Stimulated activated CD4-positive, alpha-beta T cell treated with anti-CD3 and anti-CD28 coated beads, Interleukin-1b, Interleukin-23, amount 100 ng/mL, for 48 hours (primary cell): ENCODE measurements at places on chromosomes 6 and 20.

- no peak for DNase-seq
Observed at GRCh38 chr6:161494566-161494965, 220.7 kb upstream of the AGPAT4 start.

- no peak for DNase-seq
Observed at GRCh38 chr20:35568645-35569044, 26.8 kb downstream of the ERGIC3 start.

DNA sequence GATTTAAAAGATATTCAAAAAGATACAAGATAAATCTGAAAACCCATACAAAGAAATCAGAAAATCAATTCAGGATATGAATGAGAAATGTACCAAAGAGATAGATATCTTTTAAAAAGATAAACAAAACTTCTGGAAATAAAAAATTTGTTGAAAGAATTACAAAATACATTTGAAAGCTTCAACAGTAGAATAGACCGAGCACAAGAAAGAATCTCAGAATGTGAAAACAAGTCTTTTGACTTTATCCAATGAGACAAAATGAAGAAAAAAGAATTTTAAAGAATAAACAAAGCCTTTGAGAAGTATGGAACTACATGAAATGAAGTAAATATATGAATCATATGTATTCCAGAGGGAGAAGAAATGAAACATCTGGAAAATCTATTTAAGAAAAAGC lies 1011.0 kb downstream of the EYS start:
- no peak for DNase-seq

DNA sequence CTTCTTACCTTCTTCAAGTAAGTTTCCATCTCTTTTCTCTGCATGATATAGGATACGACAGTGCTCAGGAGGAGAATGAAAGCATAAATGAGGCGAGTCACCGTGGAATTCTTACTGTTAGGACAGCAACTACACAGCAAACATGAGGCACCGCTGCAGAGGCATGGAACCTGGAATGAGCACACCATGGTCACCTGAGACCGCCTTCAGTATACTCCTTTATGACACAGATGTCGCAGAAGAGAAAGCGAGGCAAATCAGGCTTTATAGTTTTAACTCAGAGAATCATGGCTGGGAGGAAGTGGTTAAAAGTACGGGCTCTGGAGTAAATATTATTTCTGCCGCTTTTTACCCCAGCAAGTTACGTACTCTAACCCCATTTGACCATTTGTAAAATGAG lies 8.0 kb downstream of the SERINC3 start:
- DNase-seq: no peak

GRCh38 chr6:129777371-129777770 lies 67.4 kb upstream of the ARHGAP18 start:
- no peak for DNase-seq

GRCh38 chr6:156279261-156279969 lies 497.8 kb upstream of the ARID1B start:
- DNase-seq: no peak

DNA sequence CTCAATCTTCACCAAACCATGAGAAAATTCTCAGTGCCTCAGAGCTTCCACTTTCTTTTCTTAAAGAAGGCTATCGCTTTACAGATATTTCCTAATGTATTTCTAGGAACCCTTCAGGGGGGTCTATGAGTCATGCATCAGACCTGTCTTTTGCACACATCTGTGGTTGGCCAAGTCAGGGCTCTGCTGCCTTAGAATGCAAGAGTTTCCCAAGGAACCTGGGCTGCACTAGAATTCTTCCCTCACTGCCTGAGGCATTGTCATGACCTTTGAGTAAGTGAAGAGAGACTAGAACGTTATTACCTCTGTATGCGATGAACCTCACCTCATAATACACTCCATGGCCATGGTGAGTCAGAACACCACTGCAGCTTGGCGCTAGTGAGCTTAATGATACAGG lies 365.0 kb upstream of the ID4 start:
- no peak for DNase-seq

GRCh38 chr20:63686492-63687321 lies 9.7 kb upstream of the TNFRSF6B start:
- DNase-seq: peak; percentile 69

DNA sequence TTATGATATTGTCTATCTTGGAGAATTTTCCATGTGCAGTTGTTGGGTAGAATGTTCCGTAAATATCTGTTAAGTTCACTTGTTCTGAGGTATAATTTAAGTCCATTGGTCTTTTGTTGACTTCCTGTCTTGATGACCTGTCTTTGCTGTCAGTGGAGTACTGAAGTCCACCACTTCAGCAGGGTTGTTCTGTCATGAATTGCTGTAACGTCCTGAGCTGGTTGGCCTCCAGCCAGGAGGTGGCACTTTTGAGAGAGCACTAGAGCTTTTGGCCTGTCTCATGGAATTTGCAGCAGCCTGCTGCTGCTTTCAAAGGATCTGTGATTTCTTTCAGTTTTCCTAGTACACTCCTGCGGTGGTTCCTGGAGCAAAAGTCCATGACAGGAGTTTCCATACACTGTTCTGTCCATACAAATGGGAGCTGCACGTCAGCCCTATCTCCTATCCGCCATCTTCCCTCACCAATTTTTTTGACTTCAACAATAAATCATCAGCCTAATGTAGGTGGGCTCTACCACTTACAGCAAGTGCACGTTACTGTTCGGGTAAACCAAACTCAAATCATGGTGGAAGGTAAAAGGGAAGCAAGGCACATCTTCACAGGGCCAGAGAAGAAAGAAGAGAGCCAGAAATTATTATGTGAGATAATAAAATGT lies 46.9 kb upstream of the TRERF1 start:
- DNase-seq: no peak

DNA sequence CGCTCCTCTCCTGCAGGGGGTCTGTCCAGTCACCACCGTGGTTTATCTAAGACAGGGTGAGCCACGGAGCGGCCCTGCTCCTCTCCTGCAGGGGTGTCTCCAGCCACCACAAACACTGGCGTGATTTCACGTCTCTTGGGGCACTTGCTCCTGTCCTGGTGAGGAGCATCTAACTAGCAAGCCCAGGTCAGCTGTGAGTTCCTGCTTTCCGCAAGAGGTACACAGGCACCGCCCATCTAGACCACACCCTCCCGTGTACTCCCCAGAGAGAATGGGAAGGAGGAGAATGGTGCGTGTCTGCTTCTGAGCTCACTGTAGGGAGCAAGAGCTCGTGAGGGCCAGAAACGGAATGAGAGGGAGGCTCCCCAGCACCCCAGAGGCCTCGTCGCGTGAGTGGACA lies 40.7 kb downstream of the DACT2 start:
- no peak for DNase-seq

DNA sequence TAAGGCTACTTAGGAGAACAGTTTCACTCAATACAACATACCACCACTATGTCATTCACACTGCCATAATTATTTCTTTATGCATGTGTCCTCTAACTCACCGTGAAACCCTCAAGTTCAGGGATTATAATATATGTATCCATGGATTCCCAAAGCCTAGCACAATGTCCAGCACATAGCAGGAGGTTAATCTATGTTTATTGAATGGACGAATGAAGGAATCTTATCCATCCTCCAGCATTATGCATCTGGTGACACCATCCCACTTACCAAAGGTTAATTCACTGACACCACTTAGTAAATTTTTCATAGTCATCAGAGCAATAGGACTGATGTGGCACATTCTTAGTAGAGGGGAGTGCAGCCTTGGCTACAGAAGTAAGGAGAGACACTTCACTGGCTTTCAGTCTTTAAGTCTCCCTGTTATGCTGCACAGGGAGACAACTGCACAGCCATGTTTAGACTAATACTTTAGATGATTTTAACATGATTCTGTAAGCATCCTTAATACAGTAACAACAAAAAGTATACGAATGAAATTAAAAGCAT lies 49.7 kb downstream of the EPHA7 start:
- DNase-seq: no peak

GRCh38 chr20:33814238-33814712 lies 3.1 kb downstream of the CHMP4B start:
- peak; percentile 33 for DNase-seq

DNA sequence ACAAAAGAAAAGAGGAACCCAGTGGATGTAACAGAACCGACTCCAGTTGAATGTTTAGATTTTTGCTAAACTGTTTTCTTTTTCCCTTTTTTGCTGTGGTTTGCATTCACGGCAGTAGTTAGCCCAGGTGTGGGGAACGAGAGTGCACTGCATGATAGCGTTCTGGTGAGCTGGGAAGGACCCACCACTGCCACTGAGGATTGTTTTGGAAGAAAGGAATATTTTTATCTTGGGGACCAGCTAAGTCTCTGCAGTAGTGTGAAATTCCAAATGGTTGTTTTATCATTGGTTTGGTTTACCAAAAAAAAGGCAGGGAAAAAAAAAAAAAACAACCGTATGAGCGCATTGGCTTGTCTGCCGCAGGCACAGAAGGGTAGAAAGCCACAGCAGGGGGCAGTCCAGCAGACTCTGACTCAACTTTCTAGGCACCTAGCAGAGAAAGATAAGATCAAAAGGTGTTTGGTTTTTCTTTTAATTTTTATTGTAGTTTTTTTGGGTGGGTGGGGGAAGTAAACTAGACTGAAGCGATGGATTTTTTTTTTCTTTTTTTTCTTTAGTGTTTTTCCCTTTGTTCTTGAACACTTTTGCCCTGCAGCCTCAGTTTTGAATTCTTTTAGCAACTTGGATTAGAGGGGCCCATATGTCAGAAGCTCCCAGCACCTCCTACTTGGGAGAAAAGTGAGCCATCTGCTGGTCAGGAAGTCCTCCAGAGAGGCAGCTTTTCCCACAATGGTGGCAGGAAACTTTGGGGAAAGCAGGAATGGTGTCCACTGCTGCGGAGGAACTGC lies 13.5 kb upstream of the RAB5IF start:
- DNase-seq: peak; percentile 51

DNA sequence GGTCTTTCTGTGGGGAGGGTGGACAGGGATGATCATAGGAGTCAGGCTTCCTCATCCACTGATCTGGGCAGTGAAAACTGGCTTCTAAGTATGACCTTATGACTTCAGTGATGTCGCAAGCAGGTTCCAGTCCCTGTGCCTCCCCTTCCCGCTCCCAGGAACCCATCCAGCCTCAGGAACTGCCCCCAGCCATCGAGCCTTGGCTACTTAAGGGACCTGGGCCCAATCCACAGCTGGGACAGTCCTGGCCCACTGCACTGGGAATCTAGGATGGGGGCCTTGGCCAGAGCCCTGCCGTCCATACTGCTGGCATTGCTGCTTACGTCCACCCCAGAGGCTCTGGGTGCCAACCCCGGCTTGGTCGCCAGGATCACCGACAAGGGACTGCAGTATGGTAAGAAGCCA lies at the start of gene LBP:
TSS of gene LBP (plus strand) at position 236 of the 405 bp plus-strand sequence. CDS start at position 271, 35 bp downstream.
- DNase-seq: no peak

DNA sequence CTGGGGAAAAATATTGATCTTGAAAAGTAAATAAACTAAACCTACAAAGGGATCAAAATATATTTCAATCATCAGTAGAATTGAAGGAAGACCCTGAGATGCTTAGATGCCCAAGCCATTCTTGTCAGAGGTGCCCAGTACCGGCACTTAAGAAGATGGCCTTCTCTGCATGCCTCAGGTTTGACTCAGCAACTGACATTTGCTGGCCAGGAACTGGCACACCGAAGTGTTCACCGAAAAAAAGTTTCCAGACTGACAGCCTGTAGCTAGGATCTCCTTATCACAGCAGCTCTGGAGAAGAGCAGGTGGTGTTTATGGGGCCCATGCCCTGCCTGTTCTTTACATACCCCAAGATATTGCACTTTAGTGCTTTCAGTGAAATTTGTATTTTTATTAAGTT lies 203.2 kb downstream of the MOXD1 start:
- no peak for DNase-seq

DNA sequence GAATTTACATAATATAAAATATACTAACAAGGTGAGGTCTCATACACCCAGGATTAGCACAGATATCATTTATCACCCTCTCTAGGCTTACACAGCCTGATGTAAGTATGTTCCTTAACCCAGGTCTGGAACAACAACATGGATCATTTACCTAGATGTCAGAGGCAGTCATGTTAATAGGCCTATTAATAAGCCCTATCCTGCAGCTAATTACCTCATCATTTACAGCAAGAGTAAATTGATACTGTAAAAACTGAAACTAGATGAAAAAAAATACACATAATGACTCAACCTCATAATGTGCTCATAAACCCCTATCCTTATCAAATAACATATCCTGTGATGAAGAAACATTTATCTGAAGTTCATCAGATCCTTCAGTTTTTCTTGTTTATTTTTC lies 334.3 kb upstream of the MANEA start:
- no peak for DNase-seq

GRCh38 chr6:21808045-21808470 lies 214.5 kb downstream of the SOX4 start:
- DNase-seq: no peak

GRCh38 chr20:3777381-3777715 lies 3.9 kb downstream of the SPEF1 start:
- DNase-seq: no peak

DNA sequence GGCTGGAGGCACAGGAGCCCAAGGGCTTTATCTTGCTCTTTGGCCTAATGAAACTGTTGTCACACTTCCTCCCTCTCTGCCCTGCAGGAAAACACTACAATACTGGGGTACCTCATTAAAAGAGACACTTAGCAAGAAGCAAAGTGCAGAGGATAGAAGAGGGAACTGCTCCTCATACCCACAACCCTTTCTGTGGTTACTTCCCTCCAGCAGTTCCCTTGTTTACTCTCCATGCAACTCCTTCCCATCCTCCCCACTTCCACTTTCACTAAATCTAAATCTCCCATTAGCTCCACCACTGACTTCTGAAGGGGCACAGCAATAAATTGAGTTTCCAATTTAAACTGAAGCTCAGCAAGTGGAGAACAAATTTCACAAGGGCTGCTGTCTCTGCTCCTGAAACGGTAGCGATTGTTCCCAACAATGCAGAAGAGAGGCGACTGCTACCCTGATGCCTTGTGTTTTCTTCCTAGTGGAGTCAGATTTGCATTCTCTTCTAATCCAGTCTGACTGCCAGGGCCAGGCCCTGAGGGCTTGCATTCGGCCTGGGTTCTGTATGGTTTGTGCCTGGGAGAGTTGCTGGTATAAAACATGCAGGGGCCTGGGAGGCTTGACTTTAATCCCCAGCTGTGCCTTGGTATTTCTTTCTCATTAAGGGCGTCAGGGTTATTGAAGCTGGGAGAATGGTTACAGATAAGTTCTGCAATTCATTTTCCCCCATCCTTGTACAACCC lies 454.7 kb downstream of the TFAP2B start:
- DNase-seq: no peak

DNA sequence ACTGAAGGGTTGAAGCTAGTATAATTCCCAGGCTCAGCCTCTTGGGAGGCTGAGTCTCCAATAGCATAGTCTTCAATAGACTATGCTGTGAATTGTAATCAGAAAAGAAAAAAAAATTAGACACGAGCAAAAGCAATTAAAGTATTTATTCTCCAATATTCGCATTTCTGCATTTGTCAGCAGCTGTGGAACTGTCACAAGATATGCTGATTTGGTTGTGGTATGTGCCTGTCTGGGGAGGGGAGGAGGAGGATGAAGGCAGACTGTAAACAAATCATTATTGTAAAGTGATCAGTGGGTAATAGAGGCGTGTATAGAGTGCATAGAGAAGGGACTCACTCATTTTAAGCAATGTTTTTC lies 10.1 kb upstream of the BICRAL start:
- no peak for DNase-seq

DNA sequence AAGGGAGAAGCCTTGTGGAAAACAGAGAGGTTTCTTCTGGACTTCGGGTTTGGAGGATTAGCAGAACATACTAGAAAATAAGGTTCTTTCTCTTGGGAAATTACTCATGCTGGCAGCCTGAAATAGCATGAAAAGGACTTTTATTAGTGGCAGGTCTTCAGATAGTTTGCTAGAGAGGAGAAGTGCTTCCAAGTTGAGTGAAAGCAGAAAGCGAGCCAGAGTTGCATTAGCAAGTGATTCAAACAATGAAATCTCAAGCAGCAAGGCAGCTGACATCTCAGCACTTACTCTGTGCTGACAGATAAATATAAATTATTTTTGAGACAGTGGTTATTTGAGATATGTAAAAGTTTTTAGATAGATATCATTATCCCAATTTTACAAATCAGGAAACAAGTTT lies 91.9 kb downstream of the PLCB4 start:
- DNase-seq: no peak
